ENCODE measurements at places on chromosomes 5 and 9.

GRCh38 chr5:126809916-126810315, 33.0 kb downstream of the LMNB1 start:
- no peak for DNase-seq

DNA sequence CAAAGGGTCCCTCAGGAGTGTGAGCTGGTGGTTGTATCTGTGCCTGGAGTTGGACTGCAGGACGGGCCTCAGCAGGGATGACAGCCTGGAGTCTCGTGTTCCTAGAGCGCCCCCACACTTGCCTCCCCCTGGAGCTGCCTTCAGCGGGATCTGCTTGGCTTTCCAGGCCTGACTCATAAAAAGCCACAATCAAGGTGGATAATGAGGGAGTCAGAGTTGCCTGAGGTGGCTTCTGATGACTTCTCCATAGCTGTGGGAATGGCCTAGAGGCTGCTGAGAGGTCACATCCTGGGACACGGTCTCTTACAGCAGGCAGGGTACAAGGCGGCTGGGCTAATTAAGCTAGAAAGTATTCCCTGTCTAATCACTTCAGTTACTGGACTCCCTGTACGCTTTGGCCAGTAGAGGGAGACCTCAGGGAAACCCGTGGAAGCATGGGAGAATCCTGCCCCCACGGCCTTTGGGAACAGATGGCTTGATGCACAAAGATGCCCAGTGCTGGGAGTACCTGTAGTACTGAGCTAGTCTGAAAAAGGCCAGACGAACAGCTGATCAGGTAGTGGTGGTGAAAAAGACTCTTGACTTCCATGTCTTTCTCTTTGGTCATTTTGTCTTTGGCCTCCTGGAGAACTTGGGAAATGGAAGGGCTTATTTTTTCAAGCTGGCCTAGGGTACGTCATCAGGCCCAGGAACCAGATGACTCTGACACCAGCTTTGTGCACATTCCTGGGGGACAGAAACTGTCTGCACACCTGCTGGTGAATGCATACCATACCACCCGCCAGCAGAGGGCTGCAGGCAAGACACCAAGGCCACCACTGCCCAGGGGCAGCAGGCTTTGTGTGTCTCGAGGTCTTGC, 16.1 kb upstream of the FRRS1L start:
- DNase-seq: no peak

GRCh38 chr9:114500697-114501292, 4.5 kb downstream of the WHRN start:
- no peak for DNase-seq

DNA sequence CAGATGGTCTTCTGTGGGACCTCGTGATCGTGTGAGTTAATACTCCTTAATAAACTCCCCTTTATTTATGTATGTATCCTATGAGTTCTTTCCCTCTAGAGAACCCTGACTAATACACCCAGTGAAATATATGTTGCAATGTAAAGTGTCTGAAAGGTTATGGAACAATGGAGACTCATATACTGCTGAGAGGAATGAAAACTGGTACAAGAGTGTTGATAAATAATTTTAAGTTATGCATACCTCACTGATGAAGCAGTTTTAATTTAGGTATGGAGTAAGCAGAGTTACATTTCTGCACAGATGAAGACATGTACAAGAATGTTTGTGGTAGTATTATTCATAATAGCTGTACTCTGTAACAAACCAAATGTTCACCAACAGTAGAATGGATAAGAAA, 438.3 kb downstream of the TAF11L14 start:
- DNase-seq: no peak

- no peak for DNase-seq
These were observed 3.7 kb downstream of the TUBB4B start for GRCh38 chr9:137244486-137245449.

DNA sequence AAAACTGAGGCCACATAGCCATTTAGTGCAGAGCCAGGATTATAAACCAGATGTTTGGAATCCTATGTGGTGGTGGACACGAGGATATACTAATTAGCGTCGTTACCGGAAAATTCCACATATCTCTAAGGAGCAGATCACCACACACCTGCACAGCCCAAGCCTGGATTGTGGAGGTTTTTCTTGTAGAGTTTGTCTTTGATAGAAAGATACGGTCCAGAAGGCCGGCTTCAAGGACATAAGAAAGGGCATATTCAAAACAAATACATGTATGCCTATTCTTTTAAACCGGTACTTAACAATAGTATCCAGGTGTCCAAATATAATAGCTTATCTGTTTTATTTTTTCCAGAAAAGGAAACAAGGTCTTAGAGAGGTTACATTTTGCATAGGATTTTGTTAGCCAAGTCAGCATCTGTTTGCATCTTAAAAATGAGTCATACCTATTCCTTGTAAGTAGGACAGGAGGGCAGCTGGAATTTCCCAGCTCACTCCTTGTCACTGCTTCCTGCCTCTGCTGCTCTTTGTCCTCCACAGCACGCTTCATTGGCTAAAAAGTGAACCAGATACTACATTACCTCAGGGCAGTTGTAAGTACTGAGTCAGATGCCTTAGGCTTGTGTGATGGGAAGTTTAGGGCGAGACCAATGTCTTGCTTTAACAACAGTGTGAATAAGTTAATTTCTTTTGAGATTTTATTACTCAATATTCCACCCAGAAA, 3.6 kb downstream of the TMC1 start:
- DNase-seq: peak; percentile 31

DNA sequence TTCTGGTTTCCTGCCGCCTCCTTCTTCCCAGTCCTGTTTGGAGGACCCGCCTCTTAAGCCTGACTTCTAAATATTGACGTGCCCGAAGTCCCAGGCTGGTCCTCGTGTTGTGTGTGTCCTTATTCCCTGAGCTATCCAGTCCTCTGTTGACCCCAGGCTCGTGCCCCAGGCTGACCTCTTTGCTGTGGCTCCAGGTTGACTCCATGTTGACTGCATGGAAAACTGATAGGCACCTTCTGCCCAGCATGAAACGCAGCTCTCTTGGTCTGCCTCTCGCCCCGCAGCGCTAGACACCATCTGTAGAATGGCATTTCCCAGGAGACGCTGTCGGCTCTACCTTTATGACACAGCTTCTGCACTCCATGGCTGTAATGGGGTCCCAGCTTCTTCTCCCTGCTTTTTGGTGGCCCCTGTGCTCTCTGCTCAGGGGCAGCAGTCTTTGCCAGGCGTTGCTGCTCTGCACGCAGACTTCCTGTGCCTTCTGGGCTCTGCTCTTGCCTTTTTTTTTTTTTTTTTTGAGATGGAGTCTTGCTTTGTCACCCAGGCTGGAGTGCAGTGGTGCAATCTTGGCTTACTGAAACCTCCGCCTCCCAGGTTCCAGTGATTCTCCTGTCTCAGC, 28.4 kb downstream of the EHMT1 start:
- DNase-seq: no peak

DNA sequence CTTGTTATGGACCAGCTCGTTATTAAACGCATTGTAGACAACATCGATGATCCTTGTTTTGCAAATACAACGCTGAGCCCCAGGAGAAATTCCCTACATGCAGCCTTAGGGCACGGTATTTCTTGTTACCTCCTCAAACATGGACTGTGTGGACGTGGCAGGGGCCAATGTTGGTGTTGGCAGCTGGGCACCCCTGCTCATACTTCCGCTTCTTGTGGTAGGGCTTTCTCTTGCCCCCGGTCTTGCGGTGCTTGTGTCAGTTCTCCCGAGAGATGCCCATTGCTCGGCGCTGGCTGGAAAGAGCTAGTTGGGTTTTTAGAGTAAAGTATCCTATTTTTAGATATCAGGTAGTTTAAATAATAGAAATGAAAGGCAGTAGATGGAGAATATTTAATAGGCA, 45.5 kb downstream of the UBAP1 start:
- no peak for DNase-seq

DNA sequence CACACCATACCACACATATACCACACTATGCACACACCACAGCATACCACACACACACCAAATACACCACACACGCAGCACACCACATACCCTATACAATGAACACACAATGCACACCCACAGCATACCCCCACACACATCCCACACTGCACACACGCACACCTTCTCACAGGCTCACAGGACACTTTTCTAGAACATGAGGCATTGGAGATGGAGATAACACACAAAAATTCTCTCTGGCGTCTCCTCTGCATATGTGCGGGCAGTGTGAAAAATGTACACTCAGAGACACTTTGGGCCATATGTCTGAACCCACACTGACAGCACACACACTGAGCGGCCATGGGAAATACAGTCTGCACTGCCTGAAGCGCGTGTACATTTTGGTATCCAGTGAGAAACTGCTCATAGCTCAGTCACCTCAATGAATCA, 278.1 kb downstream of the GADD45G start:
- no peak for DNase-seq

DNA sequence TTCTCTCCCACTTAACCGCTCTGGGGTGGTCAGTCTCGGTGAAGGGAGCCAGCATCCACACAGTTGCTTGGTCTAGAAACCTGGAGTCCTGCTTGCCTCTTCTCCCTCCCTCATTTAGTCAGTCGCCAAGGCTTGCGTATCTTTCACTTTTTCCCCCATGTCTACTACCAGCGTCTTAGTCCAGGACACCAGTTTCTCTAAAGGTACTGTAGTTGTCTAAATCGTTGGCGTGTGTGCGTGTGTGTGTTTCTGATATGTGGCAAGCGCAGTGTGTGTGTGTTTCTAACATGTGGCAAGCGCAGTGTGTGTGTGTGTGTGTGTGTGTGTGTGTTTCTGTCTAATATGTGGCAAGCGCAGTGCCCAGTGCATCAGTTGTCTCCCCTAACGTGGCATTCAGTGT, 641 bp downstream of the ATP6V1G1 start:
- peak; percentile 34 for DNase-seq

DNA sequence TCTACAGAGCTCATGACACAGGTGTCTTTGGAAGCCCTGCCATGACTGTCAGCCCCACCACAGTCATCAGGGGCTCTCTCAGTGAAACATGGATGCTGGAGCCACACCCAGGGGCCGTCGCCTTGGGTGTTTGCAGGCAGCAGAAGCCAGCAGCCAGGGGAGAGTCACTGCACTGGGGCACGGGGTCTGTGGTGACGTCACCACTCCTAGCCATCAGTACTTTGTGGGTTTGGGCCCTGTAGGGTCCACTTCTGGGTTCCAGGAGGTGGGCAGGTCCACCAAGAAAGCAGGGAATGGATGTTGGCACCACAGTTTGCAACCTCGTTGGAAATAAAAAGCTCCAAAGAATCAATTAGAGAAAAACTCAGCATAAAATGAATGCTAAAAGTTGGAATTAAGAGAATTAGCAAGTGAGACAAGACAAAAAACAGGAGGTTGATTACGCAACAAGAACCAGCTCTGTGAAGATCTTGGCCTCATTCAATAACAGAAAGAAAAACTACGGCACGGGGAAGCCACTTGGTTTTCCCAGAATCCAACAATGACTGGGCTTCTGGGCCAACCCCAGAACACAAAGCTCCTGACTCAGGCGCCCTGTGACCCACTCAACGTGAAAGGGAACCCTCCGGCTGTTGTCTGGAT, 34.3 kb downstream of the MED10 start:
- DNase-seq: no peak

GRCh38 chr5:6302684-6303083, 75.7 kb downstream of the MED10 start:
- no peak for DNase-seq

- DNase-seq: no peak
These were observed 87.0 kb downstream of the ADAMTS19 start for GRCh38 chr5:129547137-129547536.

GRCh38 chr5:72653586-72653985, 146.4 kb upstream of the ZNF366 start:
- DNase-seq: no peak

GRCh38 chr5:144024545-144024944, 145.9 kb downstream of the YIPF5 start:
- no peak for DNase-seq

GRCh38 chr9:116288658-116289057, 135.1 kb downstream of the PAPPA start:
- DNase-seq: no peak

DNA sequence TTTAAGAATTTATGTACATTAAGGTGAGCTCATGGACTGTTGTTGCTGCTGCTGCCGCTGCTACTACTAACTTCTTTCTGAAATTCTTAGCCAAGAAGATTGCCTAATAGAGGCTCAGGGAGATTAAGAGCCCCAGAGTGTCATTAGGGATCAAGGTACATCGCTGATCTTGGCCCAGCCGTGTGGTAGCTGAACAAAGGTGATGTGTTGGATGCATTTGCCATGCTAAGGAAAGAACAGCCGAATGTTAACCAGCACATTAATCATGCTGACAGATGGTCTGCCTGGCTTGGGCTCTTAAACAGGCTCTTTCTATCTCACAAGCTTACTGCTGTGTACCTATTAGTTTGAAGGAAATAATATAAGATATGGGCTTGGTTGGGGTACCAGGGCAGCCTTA, 137.1 kb downstream of the KCTD16 start:
- DNase-seq: no peak

- no peak for DNase-seq
These were observed 117.5 kb upstream of the BOD1 start for GRCh38 chr5:173733831-173734501.

GRCh38 chr5:50665091-50665490, 1.3 kb upstream of the PARP8 start:
- DNase-seq: no peak

DNA sequence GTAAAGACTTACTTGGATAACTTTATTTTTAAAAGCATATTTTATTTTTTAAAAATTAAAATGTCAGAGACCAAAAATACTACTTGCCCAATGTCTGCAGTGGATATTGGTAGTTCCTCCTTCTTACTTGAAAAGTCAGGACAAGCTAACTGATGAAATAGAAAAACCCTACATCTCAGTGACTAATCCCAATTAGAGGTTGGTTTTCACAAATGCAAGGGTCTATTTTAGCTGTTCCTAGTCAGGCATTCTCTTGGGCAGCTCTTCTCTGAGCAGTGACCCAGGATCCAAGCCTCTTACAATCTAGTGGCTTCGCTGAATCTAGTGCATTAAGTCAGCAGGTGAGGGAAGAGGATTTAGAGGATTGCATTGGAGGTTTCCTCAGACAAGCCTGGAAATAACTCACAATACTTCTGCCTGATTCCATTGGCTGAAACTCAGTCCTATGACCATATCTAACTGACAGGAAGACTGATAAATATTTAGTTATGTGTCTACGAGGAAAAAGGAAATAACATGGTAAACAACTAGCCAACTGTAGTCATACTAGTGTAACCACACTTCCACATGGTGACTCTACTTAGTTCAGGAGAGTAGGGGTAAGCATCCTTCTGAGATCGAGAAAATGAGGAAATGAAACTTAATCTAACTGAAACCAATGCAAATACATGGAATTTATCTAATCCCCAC, 34.2 kb upstream of the MIER3 start:
- DNase-seq: no peak

GRCh38 chr5:73867345-73868335, 241.6 kb downstream of the ARHGEF28 start:
- no peak for DNase-seq

DNA sequence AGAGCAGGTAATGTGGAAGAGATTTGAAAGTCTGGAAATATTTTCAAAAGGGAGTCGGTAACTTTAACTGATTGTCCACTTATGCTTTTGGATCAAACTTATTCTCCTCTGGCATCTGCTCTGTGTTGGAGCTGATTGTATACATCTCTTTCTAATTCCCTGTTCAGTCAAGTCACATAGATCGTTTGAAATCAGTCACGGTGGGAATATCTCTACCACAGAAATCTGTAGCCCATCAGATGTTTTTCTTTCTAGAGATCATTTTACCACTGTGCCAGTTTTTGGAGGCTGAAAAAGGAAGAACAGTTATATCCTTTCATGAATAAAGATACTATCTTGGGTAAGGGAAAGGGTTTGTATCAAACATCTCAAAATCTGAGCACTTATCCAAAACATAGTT, 1853.3 kb downstream of the EFNA5 start:
- no peak for DNase-seq

GRCh38 chr9:2469681-2470221, 151.8 kb upstream of the VLDLR start:
- DNase-seq: no peak

Data from CD4-positive, alpha-beta T cell treated with Interleukin-12 subunit alpha and Interleukin-12 subunit beta, for 1 hour (primary cell).